ENCODE measurements at places on chromosomes 3 and 15.
A peak's percentile ranks its signal among the peaks of the same experiment; 100 is the strongest.

- no peak for DNase-seq
Observed at GRCh38 chr3:50167069-50167840, 12.1 kb downstream of the SEMA3F start.

- no peak for DNase-seq
Observed at GRCh38 chr15:34341381-34342212, 1.3 kb downstream of the NOP10 start.

GRCh38 chr3:10047876-10048275 lies 21.6 kb downstream of the FANCD2 start:
- no peak for DNase-seq

DNA sequence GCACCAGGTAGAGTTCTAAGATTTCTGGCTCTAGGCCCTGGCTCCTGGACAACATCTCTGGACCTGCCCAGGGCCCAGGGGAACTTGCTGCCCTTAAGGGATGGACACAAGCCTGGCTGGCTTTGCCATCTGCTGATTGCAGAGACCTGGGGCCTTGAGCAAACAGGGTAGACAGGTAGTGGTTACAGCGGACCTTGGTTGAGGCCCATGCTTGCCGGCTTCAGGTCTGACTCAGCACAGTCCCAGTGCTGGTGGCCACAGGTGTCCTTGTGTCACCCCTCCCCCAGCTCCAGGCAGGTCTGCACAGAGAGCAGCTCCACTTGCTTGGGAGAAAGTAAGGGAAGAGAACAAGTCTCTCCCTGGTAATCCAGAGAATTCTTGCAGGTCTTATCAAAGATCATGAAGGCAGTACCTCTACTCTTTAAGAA lies 15.9 kb upstream of the ACTL6A start:
- DNase-seq, result no peak

- DNase-seq, result no peak
Observed at GRCh38 chr15:74206801-74207281, 4.3 kb upstream of the STRA6 start.

- DNase-seq, result peak; percentile 0
Observed at GRCh38 chr3:167350245-167350862, 29.7 kb downstream of the ZBBX start.

DNA sequence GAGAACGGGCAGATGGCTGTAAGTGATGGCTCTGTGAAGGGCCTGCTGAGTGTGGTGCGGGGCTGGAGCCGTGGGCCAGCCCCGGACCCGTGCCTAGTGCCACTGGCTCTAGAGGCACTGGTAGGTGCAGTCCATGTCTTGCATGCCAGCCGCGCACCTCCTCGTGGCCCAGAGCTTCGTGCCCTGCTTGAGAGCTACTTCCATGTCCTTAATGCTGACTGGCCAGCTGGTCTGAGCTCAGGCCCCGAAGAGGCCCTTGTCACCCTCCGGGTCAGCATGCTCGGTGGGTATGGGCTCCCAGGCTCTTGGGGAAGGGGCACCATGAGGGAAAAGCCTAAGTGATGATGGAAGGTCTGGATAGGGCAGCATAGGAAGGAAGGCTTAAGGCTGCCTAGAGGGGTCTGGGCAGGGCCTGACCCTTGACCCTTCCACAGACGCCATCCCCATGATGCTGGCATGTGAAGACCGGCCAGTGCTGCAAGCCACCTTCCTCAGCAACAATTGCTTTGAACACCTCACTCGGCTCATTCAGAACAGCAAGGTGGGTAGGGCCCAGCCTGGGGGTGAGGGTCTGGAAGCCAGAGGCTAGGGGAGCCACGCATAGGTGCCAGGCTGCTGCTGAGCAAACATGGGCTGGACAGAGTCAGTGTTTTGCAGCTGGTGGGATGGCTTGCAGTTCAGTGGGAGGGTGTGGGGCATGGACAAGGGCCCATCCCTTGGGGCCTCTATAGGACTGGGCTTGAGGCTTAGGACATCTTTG lies 12.1 kb downstream of the NBEAL2 start:
- DNase-seq, result no peak

- DNase-seq, result peak; percentile 52
Observed at GRCh38 chr3:129827765-129828164, 65.7 kb downstream of the TMCC1 start.

GRCh38 chr3:99865321-99865720 lies 47.7 kb downstream of the CMSS1 start:
- DNase-seq, result no peak

GRCh38 chr15:87142096-87142495 lies 1062.4 kb downstream of the AGBL1 start:
- no peak for DNase-seq

DNA sequence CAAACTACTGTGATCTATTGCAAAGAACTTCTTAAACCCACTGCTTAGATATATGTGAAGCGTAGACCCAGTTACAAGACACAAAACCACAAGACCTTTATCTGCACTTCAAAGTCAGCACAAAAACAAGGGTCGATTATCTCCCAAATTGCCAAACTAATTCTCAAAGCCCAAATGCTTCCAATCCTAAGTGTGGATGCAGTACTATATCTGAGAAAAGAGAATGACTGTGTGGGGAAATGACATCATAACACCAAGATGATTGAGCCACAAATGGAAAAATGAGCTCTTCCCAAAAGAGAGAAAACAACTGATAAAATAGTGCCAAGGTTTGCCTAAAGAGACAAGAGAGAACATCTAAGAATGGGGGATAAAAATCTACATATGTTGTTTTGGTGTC lies 86.2 kb downstream of the MEIS2 start:
- no peak for DNase-seq

GRCh38 chr3:70861234-70861633 lies 548.8 kb upstream of the MDFIC2 start:
- no peak for DNase-seq

GRCh38 chr3:152760024-152760563 lies 74.8 kb upstream of the P2RY1 start:
- DNase-seq, result no peak

- no peak for DNase-seq
Observed at GRCh38 chr3:60399292-60399691, 852.0 kb downstream of the FHIT start.

- no peak for DNase-seq
Observed at GRCh38 chr3:178526291-178526690, 9.9 kb upstream of the KCNMB2 start.

GRCh38 chr3:56980243-56980642 lies 80.2 kb upstream of the SPATA12 start:
- DNase-seq, result no peak

GRCh38 chr3:187022403-187023029 lies 92.2 kb downstream of the ST6GAL1 start:
- DNase-seq, result no peak

Data from CD4-positive, alpha-beta T cell treated with Interleukin-1 beta for 1 hour (primary cell).